ENCODE measurements at places on chromosomes 6 and 20. TPM values are rescaled to one million over a fixed set of nuclear protein-coding genes. Genes with fewer than 3 reads are reported as not detected.

The ARMC12 gene
- total RNA-seq = 1.0 TPM

The PDYN gene
- total RNA-seq = 0.12 TPM

The ARFGAP1 gene
- 103 TPM for total RNA-seq

The TTLL9 gene
- 0.34 TPM for total RNA-seq

GRCh38 chr6:67141005-67141404 is 1434.0 kb upstream of the EYS start:
- DNase-seq = no peak
- H3K27me3 ChIP-seq = no peaks in the 10 kb centered on the region
- H3K4me1 ChIP-seq = no peaks in the 10 kb centered on the region
- H3K36me3 ChIP-seq = no peaks in the 10 kb centered on the region

DNA sequence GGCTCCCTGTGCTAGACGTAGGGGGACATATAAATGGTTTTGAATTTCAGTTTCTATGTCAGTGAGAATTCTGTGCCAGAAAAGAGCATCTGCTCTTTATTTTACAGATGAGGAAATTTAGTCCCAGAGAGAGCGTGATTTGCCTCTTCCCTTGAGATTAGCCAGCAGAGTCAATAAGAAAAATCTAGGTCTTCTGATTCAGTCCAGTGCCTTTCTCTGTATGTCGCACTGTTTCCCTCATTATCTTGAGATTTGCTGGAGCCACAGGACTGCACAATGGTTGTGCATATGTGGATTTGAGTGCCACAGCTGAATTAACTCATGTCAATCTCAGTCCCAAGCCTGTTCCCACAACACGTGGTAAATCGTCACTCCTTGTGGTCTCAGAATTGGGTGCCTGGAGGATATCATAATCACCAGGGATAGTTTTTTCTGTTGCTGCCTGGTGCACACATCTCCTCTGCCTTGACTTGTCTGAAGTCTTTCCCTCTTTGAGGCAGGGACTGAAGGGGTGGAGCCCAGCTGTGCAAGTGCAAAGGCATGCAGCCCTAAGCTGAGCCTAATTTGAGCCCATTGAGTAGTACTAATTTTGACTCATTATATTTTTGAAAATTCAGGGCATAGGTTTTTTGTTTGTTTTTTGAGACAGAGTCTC is 276.7 kb downstream of the SOX4 start:
- peaks cover 11% of the 10 kb centered on the region for H3K4me1 ChIP-seq
- H3K27ac ChIP-seq = no peak overlapping the region
- H3K36me3 ChIP-seq = no peaks in the 10 kb centered on the region

DNA sequence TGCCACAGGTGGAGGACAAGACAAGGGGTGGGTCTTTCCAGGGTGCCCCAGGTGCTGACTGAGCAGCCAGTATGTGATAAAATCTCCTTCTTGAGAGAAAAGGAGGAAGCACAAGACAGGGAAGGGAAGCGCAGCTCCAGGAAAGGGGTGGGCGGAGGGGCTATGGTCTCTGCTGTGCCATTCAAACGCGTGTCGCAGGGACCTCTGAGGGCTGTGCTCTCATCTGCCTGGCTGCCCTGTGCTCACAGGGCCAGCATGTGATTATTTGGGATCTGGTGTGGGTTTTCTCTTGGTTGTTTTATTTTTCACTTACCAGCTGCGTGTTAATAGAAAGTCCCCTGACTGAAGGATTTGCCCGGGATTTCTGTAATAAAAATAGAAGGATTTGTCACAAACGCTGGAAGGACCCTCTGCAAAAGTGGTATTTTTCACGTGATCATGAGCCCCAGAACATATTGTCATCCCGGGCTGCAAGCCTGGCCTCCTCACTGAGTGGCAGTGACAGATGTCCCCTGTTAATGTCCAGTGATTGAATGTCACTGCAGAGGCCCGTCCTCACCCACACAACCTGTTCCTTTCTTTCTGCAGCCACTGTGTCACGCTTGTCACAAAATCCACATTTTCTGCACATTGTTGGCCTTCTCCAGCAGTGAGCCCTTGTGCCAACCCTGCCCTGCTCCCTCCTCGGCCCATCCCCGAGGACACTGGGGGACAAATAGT is 35.0 kb upstream of the VSX1 start:
- DNase-seq = no peak
- H3K36me3 ChIP-seq = no peaks in the 10 kb centered on the region
- H3K27ac ChIP-seq = no peak overlapping the region
- peaks cover 13% of the 10 kb centered on the region for H3K27me3 ChIP-seq
- H3K4me1 ChIP-seq = no peaks in the 10 kb centered on the region

GRCh38 chr6:143490775-143491174 is 20.7 kb downstream of the FUCA2 start:
- H3K36me3 ChIP-seq = no peaks in the 10 kb centered on the region
- no peak overlapping the region for H3K4me3 ChIP-seq
- no peaks in the 10 kb centered on the region for H3K4me1 ChIP-seq
- H3K27ac ChIP-seq = no peak overlapping the region
- no peak for DNase-seq
